ENCODE measurements at places on chromosomes 6 and 20.

DNA sequence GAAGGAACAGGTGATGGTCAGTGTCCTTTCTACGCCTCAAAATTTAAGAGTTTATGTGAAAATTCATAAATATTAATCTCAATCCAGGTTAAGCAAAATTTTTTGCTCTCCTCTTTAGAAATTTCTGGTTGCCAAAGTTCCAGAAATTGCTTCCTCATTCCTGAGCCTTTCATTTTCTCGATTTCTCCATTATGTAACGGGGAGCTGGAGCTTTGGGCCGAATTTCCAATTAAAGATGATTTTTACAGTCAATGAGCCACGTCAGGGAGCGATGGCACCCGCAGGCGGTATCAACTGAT lies 35.8 kb upstream of the PRND start:
- DNase-seq = no peak

DNA sequence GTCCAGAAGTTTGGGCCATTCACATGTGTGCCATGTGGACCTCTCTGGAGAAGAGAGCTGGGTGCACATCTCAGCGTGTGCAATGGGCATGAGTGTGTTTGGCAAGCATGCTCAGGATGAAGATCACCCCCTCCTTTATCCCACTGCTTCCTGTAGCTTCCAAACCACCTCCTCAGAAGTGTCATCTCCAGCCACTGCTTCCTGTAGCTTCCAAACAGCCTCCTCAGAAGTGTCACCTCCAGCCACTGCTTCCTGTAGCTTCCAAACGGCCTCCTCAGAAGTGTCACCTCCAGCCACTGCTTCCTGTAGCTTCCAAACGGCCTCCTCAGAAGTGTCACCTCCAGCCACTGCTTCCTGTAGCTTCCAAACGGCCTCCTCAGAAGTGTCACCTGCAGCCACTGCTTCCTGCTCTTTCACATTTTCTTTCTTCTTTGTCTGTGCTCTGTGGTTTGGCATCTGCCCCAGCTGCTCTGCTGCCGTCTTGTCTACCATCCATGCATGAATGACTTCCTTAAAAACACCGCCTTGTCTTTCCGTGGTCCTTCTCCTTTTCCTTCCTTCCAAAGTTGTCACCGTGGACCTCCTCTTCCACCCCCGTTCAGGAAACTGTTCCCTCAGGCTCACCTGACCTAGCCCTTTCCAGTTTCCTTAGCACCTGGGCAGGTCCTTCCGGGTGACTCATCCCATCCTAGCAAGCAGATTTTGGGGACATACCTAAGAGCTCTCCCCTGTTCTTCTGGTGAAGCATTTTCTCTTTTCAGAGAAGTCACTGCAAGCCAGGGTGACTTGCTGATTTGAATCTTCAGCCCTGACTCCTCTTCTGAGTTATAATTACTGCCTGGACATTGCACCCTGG lies 43.5 kb upstream of the TIAM2 start:
- DNase-seq = no peak

DNA sequence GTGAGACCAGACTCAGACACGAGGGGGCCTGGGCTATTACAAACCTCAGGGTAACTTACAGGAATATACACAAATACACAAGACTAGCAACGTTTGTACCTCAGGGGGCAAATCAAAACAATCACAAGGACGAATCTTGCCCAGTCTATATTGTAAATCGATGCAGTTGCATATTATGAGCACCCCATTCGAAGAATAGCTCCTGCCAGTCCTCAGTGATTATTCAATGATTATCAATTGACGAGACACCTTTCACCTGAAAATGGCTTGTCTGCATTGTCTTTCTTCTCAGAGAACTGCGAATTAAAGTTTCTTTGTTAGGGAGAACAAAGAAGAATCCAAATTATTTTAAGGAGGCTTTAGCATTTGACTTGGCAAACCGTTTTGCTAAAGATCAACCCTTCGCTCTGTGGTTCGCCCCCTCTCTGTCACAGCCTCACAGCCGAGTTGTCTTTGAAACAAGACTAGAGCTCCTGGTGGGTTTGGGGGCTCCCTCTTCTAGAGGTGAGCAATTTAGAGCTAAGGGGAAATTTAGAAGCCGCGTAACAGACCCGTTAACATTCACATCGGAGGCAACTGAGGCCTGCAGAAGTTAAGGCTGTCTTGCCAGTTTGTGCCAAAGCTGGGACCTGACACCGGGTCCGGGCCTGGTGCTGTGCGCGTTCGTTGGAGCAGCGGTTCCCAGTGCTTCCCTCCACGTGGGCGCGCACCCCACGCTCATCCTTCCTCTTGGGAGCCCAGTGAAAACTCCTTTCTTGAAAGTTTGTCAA lies 24.9 kb upstream of the MAP3K7 start:
- no peak for DNase-seq

DNA sequence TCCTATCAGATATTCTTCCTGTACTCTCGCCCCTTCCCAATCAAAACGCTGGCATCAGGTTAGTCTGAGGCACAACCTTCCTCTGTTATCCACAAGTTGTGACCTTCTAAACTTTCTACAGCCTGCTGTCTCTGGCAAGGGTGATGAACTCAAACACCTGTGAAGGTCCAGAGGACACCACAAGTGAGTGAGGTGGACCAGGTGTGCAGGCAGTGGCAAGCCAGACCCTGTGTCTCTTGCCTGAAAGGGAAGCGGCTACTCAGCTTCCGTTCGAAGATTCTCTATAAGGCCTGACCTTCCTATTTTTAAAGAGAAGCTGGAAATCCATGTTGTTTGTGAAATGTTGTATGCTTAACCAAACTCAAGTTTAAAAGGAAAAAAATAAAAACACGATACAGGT lies 36.8 kb downstream of the GCM1 start:
- no peak for DNase-seq

- no peak for DNase-seq
Observed at GRCh38 chr6:27545271-27546046, 72.6 kb upstream of the ZNF184 start.

GRCh38 chr6:124772733-124773319 lies 189.4 kb upstream of the RNF217 start:
- DNase-seq = no peak

DNA sequence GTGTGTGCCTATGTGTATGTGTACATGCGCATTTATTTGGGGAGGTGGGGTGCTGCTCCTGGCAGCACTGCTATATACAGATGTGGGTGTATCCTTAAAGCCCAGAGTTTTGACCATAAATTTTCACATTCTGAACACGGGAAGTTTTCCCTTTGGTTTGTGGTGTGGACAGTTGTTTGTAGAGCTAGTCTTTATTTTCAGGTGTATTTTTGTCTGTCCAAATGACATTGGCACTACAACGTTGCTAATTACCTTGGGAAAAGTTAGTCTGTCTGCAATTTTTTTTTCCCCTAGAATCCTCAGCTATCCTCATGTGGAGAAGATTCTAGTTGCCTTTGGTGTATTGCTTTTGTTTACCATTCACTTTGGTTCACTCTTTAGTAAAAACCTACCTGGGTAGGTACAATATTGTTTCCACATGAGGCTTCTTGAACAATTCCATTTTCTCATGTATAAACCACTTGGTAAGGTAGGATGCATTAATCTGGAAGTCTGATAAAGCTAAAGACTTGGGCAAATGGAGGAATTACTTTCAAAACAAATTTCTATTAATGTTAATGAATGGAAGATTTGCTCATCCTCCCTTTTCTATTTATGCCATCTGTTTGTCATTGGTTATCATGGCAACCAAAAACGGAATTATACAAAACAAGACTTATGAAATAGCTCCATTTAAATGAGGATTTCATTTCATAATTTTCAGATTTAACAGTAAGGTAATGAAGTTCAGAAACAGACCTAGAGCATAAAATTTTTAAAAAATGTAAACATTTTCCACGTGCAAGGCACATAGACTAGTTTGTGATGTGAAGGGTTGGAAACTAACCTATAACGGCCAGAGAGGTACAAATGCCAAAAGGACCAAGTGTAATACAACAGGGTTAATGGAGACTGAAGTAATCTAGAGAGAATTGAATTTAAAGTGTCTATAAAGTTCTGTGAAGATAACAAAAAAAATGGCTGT lies 3.9 kb downstream of the CCN2 start:
- no peak for DNase-seq

GRCh38 chr20:61875221-61875885 lies 190.3 kb downstream of the TAF4 start:
- no peak for DNase-seq

- no peak for DNase-seq
Observed at GRCh38 chr20:35523298-35523888, 6.1 kb downstream of the C20orf173 start.

GRCh38 chr6:144087789-144088426 lies 7.5 kb downstream of the SF3B5 start:
- no peak for DNase-seq

DNA sequence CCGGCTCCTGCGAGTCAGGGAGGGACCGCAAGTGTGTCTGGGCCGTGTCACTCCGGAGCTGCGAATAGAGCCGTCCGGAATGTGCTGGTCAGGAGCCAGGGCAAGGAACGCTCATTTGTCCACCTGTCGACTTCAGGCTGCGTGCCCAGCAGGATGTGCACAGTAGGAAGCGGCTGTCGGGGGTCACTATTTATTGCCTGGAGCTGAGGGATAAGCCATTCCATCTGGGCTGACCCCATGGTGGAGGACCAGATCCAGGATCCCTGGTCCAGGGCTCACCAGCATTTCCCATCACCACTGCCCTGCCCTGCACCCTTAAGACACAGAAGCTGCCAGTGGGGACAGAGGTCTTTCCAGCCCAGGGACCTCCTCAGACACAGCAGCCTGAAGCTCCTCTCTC lies 14.7 kb downstream of the NTSR1 start:
- no peak for DNase-seq

DNA sequence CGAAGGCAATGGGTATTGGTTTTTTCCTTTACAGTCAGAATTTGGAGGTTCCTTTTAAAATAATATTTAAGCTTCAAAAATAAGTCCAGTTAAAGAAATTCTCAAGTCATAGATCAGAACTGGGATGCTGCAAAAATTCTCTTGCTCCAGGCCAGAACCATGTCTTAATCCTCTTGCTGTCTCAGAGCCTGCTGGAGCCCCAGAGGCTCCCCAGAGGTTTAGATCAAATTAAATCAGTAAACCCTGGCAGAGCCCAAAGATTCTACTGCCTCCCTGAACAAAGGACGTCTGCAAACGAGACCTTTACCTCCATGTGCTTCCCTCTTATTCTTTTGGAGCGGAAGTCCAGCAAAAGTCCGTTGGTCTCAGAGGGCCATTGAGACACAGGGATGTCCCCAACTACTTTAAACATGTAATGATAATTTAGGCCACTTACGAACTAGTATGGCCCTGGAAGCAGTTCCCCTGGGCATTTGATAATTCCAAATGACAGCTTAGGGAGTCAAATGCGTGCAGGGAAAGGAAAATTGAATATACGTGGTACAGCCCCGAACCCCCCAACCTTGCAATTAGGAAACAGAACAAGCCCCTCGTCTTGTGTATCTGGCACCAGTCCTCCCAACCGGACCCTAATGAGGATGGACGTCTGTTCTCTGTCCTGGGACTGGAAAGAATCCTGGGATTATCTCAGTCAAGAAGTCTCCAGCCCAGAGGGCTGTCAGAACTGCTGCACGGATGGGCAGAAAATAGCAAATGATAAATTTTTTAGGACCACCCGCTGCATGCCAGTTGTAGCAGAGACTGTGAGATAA lies 31.5 kb downstream of the SULF2 start:
- no peak for DNase-seq

GRCh38 chr6:169906004-169906687 lies 154.7 kb downstream of the ERMARD start:
- DNase-seq = no peak

GRCh38 chr6:151044465-151045441 lies 179.3 kb downstream of the MTHFD1L start:
- DNase-seq = no peak

- DNase-seq = no peak
Observed at GRCh38 chr20:1489325-1489724, 1.9 kb downstream of the SIRPB2 start.

GRCh38 chr6:53048431-53049195 lies 16.6 kb upstream of the FBXO9 start:
- DNase-seq = no peak

- DNase-seq = no peak
Observed at GRCh38 chr6:155505608-155505989, 50.0 kb upstream of the NOX3 start.

GRCh38 chr6:96724641-96725040 lies 112.6 kb downstream of the GPR63 start:
- DNase-seq = no peak

- no peak for DNase-seq
Observed at GRCh38 chr20:53126185-53126584, 154.0 kb downstream of the TSHZ2 start.

DNA sequence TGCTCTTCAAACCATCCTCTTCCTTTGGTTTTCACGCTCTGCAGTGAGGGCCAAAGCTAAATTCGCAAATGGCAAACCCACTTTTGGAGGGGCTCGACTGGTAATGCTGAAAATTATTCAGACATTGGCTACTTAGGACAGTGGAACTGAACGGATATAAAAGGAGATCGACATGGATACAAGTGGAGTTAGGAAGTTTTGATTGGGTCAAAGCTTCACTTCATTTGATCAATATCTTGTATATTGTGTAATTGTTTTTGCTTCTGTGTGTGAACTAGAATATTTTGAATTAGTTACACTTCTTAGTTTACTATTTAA lies 1.2 kb downstream of the FAM8A1 start:
- DNase-seq = no peak

- DNase-seq = no peak
Observed at GRCh38 chr6:45709781-45710220, 305.9 kb downstream of the CLIC5 start.

- no peak for DNase-seq
Observed at GRCh38 chr6:56311533-56312448, 64.4 kb upstream of the COL21A1 start.

GRCh38 chr20:2752567-2753460 lies 47.6 kb downstream of the CPXM1 start:
- DNase-seq = no peak

GRCh38 chr6:15527838-15528617 lies 134.8 kb downstream of the DTNBP1 start:
- DNase-seq = no peak

DNA sequence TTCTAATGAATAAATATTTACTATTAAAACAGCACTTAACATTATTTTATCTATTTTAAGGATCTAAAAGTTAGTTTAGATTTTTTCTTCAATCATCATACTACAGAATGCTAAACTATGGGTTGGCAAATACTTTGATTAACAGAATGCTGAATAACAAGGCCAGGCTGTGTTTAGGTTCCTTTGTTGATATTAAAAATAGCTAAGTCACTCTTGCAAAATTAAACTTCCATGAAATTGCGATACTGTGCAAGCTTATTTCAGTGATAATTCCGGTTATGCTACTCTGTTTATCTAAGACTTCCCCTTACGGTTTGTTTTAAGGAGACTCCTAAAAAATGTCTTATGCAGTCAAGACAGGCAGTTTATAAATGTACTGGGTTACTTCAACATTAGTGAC lies 2.8 kb downstream of the RNF24 start:
- DNase-seq = no peak

DNA sequence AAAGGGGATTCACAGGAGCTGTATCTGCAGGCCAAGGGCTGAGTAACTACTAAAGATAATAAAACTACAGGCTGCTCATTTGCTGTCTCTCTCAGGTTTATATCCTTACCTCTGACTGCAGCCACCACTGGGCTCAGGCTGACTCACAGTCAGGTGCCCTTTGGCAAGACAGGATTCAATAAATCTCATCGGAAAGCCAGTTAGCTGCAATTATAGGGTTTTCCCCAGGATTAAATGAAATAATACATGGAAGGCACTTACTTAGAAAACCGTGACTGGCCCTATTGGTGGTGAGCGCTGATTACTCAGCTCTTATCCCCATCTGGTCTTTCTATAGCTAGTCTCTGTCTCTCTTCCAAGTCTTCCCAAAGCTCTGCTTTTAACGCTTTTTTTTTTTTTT lies 26.4 kb downstream of the RMND1 start:
- DNase-seq = no peak

GRCh38 chr6:46325561-46326530 lies 155.1 kb upstream of the ENPP5 start:
- DNase-seq = no peak

GRCh38 chr6:164286011-164286410 lies 871.5 kb downstream of the QKI start:
- no peak for DNase-seq

All from stimulated activated CD8-positive, alpha-beta memory T cell treated with anti-CD3 and anti-CD28 coated beads, Interleukin-7, amount 100 ng/mL, for 1 hour (primary cell).